ENCODE measurements at places on chromosomes 12 and 14. TPM values are rescaled to one million over a fixed set of nuclear protein-coding genes. Genes with fewer than 3 reads are reported as not detected.

DNA sequence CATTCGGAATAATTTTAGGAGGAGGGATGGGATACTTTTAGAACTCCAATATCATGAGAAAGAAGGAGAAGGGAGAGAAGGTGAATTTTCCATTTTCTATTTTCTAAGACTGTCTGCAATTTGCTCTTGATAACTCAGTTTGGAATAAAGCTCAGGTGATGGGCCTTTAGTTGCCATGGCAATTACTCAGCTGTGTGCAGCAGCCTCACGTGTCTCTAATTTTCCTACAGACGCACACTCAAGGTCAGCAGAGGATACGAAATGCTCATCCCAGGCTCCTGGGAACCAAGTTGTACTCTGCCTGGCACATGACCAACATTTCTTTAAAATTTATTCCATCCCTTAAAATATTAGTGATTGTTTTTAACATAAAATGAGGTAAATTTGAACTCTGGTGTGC, 76.7 kb downstream of the TTC8 start:
- no peak overlapping the region for H3K4me3 ChIP-seq
- peaks cover 9% of the 10 kb centered on the region for H3K27me3 ChIP-seq
- no peak for ATAC-seq
- no peak overlapping the region for H3K27ac ChIP-seq
- no peaks in the 10 kb centered on the region for H3K4me1 ChIP-seq

GRCh38 chr14:45699471-45699870, 446.5 kb upstream of the MIS18BP1 start:
- ATAC-seq = no peak
- H3K36me3 ChIP-seq = no peaks in the 10 kb centered on the region
- H3K4me1 ChIP-seq = no peaks in the 10 kb centered on the region
- no peak overlapping the region for H3K27ac ChIP-seq
- H3K27me3 ChIP-seq = no peaks in the 10 kb centered on the region
- H3K4me3 ChIP-seq = no peak overlapping the region

DNA sequence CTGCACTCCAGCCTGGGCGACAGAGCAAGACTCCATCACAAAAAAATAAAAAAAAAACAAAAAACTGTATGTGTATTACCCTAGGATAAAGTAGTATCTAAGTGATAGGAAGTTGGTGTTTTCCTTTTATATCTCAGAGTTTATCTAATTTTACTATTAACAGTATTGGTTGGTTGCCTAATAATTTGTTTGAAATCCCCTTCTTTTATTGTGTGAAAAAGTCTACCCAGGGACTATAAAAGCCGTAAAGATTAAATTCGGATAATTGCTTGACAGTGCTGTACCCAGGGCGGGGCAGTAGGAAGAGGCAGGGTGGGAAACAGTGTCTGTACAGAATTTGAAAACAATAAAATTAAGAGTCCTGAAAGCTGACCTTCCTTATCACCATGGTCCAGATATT, 78.4 kb downstream of the RASSF8 start:
- no peaks in the 10 kb centered on the region for H3K36me3 ChIP-seq
- H3K4me1 ChIP-seq = peaks cover 14% of the 10 kb centered on the region
- ATAC-seq = no peak

DNA sequence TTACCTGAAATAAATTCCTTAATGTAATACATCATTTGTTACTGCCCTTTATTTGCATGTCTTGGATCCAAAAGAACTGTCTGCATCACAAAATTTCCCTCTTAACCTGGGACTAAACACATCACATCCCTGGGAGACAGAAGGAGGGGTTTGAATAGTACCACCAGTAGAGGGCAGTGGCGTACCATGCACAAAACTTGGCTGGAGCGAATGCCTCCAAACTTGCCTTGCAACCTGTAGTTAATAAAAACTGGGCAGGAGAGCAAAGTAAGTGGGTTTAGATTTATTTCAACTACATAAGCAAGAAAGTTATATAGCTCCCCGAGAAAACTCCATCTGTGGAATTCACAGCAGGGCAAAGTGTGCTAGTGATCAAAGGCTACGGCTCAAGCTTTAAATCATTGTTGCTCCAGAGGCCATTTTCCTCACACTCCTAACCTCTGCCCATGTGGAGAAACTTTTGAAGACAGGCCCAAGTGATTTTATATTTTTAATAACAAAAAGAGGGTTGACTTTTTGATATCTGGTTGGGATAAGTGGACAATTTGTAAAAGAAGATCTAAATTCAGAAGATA, 1176.7 kb upstream of the SEL1L start:
- H3K4me3 ChIP-seq = no peak overlapping the region
- H3K4me1 ChIP-seq = no peaks in the 10 kb centered on the region
- H3K27ac ChIP-seq = no peak overlapping the region
- H3K27me3 ChIP-seq = no peaks in the 10 kb centered on the region
- H3K36me3 ChIP-seq = no peaks in the 10 kb centered on the region

- H3K4me3 ChIP-seq = no peak overlapping the region
- H3K36me3 ChIP-seq = no peaks in the 10 kb centered on the region
- H3K27ac ChIP-seq = peak overlapping the region; percentile 62
Observed at GRCh38 chr12:105466901-105467598, 136.6 kb downstream of the C12orf75 start.

GRCh38 chr12:132131229-132131628, 12.9 kb downstream of the DDX51 start:
- no peaks in the 10 kb centered on the region for H3K27me3 ChIP-seq
- no peak overlapping the region for H3K4me3 ChIP-seq
- H3K36me3 ChIP-seq = no peaks in the 10 kb centered on the region
- no peak overlapping the region for H3K27ac ChIP-seq
- no peak for ATAC-seq

- no peaks in the 10 kb centered on the region for H3K27me3 ChIP-seq
- H3K4me1 ChIP-seq = no peaks in the 10 kb centered on the region
- no peaks in the 10 kb centered on the region for H3K36me3 ChIP-seq
- no peak overlapping the region for H3K4me3 ChIP-seq
- ATAC-seq = no peak
- no peak overlapping the region for H3K27ac ChIP-seq
Observed at GRCh38 chr12:23827353-23827752, 122.1 kb downstream of the SOX5 start.

- no peaks in the 10 kb centered on the region for H3K36me3 ChIP-seq
- ATAC-seq = no peak
Observed at GRCh38 chr12:38124247-38125012, 192.1 kb upstream of the ALG10B start.

DNA sequence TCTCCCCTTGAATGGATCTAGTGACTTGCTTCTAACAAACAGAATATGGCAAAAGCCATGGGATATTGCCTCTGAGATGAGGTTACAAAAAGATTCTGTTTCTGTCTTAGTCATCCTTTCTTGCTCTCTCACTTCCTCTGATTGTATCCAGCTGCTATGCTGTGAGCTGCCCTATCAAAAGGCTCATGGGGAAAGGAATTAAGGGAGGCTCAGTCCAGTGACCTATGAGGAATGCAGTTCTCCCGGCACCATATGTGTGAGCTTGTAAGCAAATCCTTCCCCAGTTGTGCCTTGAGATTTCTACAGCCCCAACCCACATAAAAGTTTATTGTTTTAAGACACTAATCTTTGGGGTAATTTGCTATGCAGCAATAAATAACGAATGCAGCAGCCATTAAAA, 183.1 kb downstream of the KLHL28 start:
- H3K4me1 ChIP-seq = no peaks in the 10 kb centered on the region
- H3K36me3 ChIP-seq = no peaks in the 10 kb centered on the region
- no peak for ATAC-seq
- H3K4me3 ChIP-seq = no peak overlapping the region

- ATAC-seq = no peak
- H3K27ac ChIP-seq = no peak overlapping the region
- H3K36me3 ChIP-seq = no peaks in the 10 kb centered on the region
- no peak overlapping the region for H3K4me3 ChIP-seq
- H3K4me1 ChIP-seq = peaks cover 7% of the 10 kb centered on the region
Observed at GRCh38 chr12:75783093-75783877, 248.3 kb downstream of the PHLDA1 start.

GRCh38 chr14:90739318-90740068, 76.7 kb downstream of the TTC7B start:
- H3K27ac ChIP-seq = peak overlapping the region; percentile 5
- peaks cover 8% of the 10 kb centered on the region for H3K4me1 ChIP-seq
- H3K36me3 ChIP-seq = no peaks in the 10 kb centered on the region
- H3K4me3 ChIP-seq = no peak overlapping the region
- no peaks in the 10 kb centered on the region for H3K27me3 ChIP-seq

DNA sequence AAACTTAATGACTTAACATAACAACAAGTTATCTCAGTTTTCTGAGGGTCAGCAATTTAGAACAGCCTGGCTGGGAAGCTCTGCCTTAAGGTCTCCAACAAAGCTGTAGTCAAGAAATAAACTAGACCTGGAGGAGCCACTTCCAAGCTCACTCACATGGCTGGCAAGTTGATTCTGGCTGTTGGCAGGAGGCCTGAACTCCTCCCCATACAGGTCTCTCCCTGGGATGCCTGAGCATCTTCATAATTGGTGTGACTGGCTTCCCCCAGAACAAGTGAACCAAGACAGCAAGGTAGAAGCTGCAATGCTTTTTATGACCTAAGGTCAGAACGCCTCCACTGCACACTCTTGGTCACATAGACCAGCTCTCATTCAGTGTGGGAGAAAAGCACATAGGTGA, 128.3 kb downstream of the SAMD4A start:
- no peak overlapping the region for H3K27ac ChIP-seq
- no peak overlapping the region for H3K4me3 ChIP-seq
- no peaks in the 10 kb centered on the region for H3K36me3 ChIP-seq

- H3K27ac ChIP-seq = no peak overlapping the region
- H3K27me3 ChIP-seq = no peaks in the 10 kb centered on the region
- no peak overlapping the region for H3K4me3 ChIP-seq
- no peak for ATAC-seq
- H3K36me3 ChIP-seq = no peaks in the 10 kb centered on the region
Observed at GRCh38 chr12:12885096-12885792, 6.1 kb upstream of the GPRC5A start.

- no peak overlapping the region for H3K4me3 ChIP-seq
- H3K27ac ChIP-seq = no peak overlapping the region
- ATAC-seq = no peak
- no peaks in the 10 kb centered on the region for H3K36me3 ChIP-seq
- H3K27me3 ChIP-seq = no peaks in the 10 kb centered on the region
Observed at GRCh38 chr14:20387576-20387975, 25.7 kb downstream of the TEP1 start.

- peak; percentile 12 for ATAC-seq
- peaks cover 17% of the 10 kb centered on the region for H3K4me1 ChIP-seq
- H3K4me3 ChIP-seq = peak overlapping the region; percentile 54
Observed at GRCh38 chr14:35535483-35536112, 1.6 kb downstream of the INSM2 start.

GRCh38 chr14:36974985-36975384, 197.4 kb downstream of the SLC25A21 start:
- H3K4me3 ChIP-seq = no peak overlapping the region
- no peak overlapping the region for H3K27ac ChIP-seq
- H3K36me3 ChIP-seq = no peaks in the 10 kb centered on the region

DNA sequence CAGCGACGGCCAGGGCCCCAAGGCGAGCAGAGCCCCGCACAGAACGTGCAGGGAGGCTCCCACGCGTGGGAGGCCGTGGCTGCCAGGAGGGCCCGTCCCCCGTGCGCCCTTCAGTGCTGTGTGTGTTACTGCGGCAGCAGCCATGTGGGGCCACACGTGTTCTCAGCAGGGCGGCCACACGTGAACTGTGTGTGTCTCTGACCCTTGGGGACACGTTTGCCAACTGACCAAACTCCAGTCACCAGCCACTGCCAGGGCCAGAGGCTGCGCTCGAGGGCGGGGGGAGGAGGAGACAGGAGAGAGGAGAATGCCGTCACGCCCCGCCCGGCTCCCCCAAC, 57.7 kb downstream of the GALNT9 start:
- no peak overlapping the region for H3K27ac ChIP-seq
- no peaks in the 10 kb centered on the region for H3K36me3 ChIP-seq
- H3K27me3 ChIP-seq = peaks cover 86% of the 10 kb centered on the region
- H3K4me3 ChIP-seq = no peak overlapping the region
- no peak for ATAC-seq
- H3K4me1 ChIP-seq = no peaks in the 10 kb centered on the region

- no peaks in the 10 kb centered on the region for H3K4me1 ChIP-seq
- peaks cover 6% of the 10 kb centered on the region for H3K36me3 ChIP-seq
- no peak overlapping the region for H3K4me3 ChIP-seq
- H3K27ac ChIP-seq = no peak overlapping the region
- H3K27me3 ChIP-seq = no peaks in the 10 kb centered on the region
Observed at GRCh38 chr12:2893007-2893406, 2.3 kb downstream of the TULP3 start.

- H3K27me3 ChIP-seq = no peaks in the 10 kb centered on the region
- H3K4me3 ChIP-seq = no peak overlapping the region
- no peaks in the 10 kb centered on the region for H3K36me3 ChIP-seq
- no peaks in the 10 kb centered on the region for H3K4me1 ChIP-seq
- no peak for ATAC-seq
Observed at GRCh38 chr12:59499774-59500173, 96.1 kb upstream of the SLC16A7 start.

DNA sequence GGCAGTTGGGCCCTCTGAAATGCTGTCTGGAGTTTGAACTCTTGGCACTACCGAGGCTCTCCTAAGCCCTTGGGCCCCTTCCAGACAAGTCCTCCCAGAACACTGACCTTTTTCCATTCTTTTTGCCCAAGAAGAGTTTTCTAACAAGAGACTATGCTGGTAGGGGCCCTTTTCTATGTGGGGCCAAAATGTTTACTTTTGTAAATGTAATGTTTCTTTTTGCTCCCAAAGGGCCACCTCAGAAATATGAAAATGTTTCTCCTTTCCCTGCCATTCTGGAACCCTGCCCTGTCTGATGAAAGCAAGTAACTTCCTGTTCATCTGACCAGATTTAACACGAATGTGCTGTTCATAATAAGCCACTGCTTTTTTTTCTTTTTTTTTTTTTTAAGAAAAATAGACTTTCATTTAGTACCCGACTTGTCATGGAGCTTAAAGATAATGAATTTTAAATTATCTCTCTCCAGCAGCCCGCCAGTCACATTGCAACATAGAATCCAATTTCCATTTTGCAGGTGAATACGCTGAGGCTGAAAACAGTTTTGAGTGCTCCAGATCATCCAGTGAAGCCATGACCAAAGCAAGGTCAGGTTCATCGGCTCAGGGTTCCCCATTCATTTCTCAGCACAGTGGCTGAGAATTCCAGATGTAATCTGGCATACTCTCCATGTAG, 169.9 kb downstream of the DPF3 start:
- H3K27ac ChIP-seq = peak overlapping the region; percentile 52
- H3K4me3 ChIP-seq = no peak overlapping the region
- no peak for ATAC-seq
- no peaks in the 10 kb centered on the region for H3K36me3 ChIP-seq

- H3K27me3 ChIP-seq = peaks cover 4% of the 10 kb centered on the region
- no peak overlapping the region for H3K27ac ChIP-seq
- H3K4me1 ChIP-seq = no peaks in the 10 kb centered on the region
- ATAC-seq = no peak
Observed at GRCh38 chr14:56979936-56980335, 169.7 kb upstream of the OTX2 start.

GRCh38 chr14:105397350-105397931, 897 bp upstream of the TEX22 start:
- no peaks in the 10 kb centered on the region for H3K27me3 ChIP-seq
- H3K36me3 ChIP-seq = no peaks in the 10 kb centered on the region
- peaks cover 17% of the 10 kb centered on the region for H3K4me1 ChIP-seq
- no peak overlapping the region for H3K27ac ChIP-seq

Gene RARG
- total RNA-seq = 20.7 TPM

Gene PRB2
- total RNA-seq = not detected

Gene TEX52
- not detected for total RNA-seq

Gene RNF212B
- not detected for total RNA-seq

Gene CRACR2A
- total RNA-seq = 3.3 TPM

Gene TSPAN11
- total RNA-seq = 4.8 TPM

Gene SRRM4
- total RNA-seq = not detected

Gene ATL1
- 17.2 TPM for total RNA-seq

Gene FITM1
- total RNA-seq = 0.67 TPM

Gene AQP6
- total RNA-seq = not detected

Gene APOF
- not detected for total RNA-seq

Gene ACVRL1
- total RNA-seq = 133 TPM

Gene TRPV4
- 0.19 TPM for total RNA-seq

Gene DLK1
- not detected for total RNA-seq

Gene EAPP
- 35.6 TPM for total RNA-seq

Gene FOXN4
- total RNA-seq = not detected

Gene METTL1
- 5.9 TPM for total RNA-seq
